Left ventricle myocardium inferior (tissue), 1 donor: ENCODE measurements at places on chromosomes 7 and 10. TPM values are rescaled to one million over a fixed set of nuclear protein-coding genes. Genes with fewer than 3 reads are reported as not detected.

- H3K36me3 ChIP-seq: peaks cover 17% of the 10 kb centered on the region
- peak overlapping the region; percentile 84 for H3K4me3 ChIP-seq
- DNase-seq: no peak
- peaks cover 58% of the 10 kb centered on the region for H3K4me1 ChIP-seq
- no peaks in the 10 kb centered on the region for H3K27me3 ChIP-seq
- H3K27ac ChIP-seq: peak overlapping the region; percentile 100
These were observed 2.3 kb downstream of the DDIT4 start for GRCh38 chr10:72276013-72276387.

DNA sequence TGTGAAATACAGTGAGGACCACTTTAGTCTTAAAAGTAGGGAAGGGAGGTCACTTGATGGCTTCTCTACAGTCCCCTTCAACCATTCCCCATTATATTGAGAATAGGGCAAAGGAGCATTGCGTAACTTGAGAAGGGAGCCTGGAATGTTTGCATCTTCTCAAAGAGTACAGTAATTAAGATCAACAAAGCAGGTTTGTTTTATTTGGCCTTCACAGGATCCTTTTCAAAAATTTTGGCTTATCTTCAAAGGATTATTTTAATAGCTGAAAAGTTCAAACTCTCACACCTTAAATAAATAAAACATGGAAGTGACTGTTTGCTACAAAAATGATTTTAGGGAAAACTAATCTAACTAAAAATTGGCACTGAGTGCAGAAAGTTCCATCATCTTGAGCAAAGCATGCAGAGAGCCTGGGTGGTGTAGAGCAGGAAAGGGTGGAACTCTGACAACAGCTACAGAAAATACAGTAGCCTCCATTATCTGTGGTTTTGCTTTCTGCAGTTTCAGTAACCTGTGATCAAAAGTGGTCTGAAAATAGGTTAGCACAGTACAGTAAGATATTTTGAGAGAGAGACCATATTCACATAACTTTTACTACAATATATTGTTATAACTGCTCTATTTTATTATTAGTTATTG is 214.0 kb downstream of the MDFIC start:
- H3K27me3 ChIP-seq: no peaks in the 10 kb centered on the region
- no peak overlapping the region for H3K4me3 ChIP-seq
- no peaks in the 10 kb centered on the region for H3K36me3 ChIP-seq
- H3K4me1 ChIP-seq: no peaks in the 10 kb centered on the region
- no peak for DNase-seq

DNA sequence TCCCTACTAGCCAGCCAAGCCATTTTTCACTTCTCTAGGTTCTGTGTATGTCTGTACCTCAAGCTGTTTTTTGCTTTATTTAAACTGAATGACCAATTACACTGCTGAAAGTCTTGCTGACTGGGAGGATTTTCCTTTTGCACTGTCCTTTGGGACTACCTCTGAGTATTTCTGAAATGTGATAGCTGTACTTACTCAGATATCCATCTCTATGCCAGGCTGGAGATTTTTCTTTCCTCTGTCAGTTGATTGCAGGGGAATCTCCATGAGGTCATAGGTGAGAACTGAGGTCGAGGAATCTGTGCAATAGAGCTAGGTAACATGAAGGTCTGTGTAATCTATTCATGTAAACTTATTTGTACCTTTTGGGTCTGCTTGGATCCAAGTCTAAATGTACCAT is 38.9 kb upstream of the ANKRD1 start:
- H3K4me3 ChIP-seq: no peak overlapping the region
- H3K36me3 ChIP-seq: no peaks in the 10 kb centered on the region
- no peak for DNase-seq
- peak overlapping the region; percentile 11 for H3K27ac ChIP-seq
- peaks cover 22% of the 10 kb centered on the region for H3K4me1 ChIP-seq

Gene CLDN3
- total RNA-seq: not detected

DNA sequence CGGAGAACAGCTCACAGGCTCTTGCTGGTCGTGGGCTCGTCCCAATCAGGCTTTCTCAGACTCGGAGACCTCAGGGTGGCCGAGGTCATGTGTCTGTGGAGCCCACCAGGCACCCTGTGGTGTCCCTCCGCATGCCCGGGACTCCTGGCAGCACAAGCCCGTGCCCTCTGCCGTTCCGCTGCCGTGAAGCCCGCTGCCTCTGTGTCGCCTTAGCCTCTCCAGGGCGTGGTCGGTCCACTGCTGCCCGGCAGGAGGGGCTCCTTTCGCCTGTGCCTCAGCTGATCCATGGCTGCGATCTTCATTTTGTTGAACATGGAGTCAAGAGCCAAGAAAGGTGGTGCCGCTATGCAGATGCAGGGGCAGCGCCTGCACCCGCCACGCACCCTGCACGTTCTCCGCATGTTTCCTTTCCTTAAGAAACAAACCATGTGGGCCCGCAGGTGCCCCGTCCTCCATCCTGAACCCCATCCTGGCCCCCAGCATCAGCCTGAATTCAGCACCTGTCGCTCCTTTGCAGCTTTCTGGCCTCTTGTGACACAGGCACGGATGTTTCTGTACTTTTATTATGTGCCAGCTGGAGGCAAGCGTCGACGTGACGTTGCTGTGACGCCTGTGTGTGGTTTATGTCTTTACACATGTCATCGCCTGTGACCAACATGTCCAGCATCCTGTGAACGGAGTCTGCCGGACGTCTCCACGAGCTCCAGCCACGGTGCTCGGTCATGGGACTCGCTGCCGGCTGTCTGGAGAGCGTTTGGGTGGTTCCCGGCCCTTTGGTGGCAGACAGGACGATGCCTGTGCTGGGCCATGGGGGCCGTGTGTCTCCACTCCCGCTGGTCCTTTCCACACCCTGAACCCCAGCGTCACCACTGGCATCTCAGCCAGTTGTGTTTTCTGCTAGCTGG is 69.9 kb downstream of the NKX6-2 start:
- no peak overlapping the region for H3K27ac ChIP-seq
- no peaks in the 10 kb centered on the region for H3K4me1 ChIP-seq
- H3K27me3 ChIP-seq: no peaks in the 10 kb centered on the region
- peaks cover 39% of the 10 kb centered on the region for H3K36me3 ChIP-seq
- H3K4me3 ChIP-seq: no peak overlapping the region
- DNase-seq: peak; percentile 5

Gene PNLIPRP3
- total RNA-seq: not detected

DNA sequence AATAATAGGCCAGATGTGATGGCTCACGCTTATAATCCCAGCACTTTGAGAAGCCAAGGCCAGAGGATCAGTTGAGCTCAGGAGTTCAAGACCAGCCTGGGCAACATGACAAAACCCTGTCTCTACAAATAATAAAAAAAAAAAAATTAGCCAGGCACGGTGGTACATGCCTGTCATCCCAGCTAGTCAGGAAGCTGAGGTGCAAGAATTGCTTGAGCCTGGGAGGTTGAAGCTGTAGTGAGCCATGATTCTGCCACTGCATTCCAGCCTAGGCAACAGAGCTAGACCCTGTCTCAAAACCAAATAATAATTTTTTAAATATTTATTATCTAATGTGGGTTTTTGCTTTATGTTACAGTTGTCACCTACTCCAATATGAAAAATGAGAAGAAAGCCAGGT is 178.9 kb downstream of the ADK start:
- H3K36me3 ChIP-seq: no peaks in the 10 kb centered on the region
- H3K27me3 ChIP-seq: no peaks in the 10 kb centered on the region
- DNase-seq: no peak
- H3K4me3 ChIP-seq: no peak overlapping the region
- H3K27ac ChIP-seq: no peak overlapping the region

Gene SEC31B
- 8.8 TPM for total RNA-seq

Gene CCAR1
- 27.5 TPM for total RNA-seq

Gene HOXA3
- not detected for total RNA-seq

DNA sequence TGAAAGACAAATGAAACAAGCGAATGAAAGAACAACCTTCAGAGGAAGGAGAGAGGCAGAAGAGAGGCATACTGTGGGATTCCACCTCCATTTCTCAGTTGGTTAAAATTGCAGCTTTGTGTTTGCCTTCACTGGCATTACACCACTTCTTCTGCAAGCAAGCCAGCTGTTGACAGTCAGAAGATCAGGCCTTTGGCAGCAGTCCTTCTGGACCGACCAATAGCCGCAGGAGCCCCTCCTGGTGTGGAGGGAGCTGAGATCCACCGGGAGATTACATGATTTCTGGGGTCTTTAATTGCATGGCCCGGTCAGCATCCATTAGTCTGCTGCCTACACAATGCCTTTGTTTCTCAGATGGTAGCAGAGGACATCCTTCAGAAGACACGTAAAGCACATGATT is 206.7 kb downstream of the ADAM12 start:
- no peak overlapping the region for H3K4me3 ChIP-seq
- peaks cover 18% of the 10 kb centered on the region for H3K27me3 ChIP-seq
- H3K4me1 ChIP-seq: no peaks in the 10 kb centered on the region
- no peaks in the 10 kb centered on the region for H3K36me3 ChIP-seq
- DNase-seq: no peak

GRCh38 chr7:85734823-85735222 is 548.0 kb upstream of the SEMA3D start:
- no peak for DNase-seq
- no peak overlapping the region for H3K4me3 ChIP-seq
- no peaks in the 10 kb centered on the region for H3K36me3 ChIP-seq

Gene NPC1L1
- 0.19 TPM for total RNA-seq

Gene PKD2L1
- not detected for total RNA-seq

DNA sequence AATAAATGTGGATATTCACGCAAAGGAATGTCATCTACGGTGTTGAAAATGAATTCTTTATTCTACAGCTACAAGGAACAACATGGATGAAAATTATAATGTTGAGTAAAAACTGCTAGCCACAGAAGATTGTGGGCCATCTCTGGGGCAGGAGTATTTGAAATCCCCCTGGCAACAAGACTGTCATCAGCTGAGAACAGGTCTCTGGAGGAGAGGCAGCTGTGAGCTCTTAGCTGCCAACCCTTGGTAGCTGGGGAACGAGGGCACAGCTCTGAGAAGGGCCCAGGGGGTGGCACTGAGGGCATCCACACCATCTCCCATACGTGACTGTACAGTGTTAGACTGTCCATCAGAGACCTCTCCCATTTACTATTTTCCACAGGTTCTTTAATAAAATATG is 340.1 kb upstream of the MGMT start:
- no peaks in the 10 kb centered on the region for H3K36me3 ChIP-seq
- H3K4me1 ChIP-seq: peaks cover 5% of the 10 kb centered on the region

Gene FEZF1
- total RNA-seq: not detected

DNA sequence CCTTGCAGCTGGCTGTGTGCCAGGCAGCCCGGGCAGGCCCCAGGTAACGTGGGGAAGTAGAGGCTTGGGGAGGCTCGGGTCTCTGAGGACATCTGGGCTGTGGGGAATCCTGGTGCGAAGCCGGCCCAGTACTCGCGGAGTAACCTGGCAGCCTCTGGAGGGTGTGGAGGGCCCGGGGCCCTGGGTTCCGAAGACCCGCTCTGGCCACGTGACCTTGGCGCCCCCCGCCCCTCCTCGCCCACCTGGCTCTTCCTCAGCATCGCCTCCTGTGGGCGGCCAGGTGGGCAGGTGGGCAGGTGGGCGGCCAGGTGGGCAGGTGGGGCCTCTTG is 143.1 kb downstream of the WDR37 start:
- H3K27me3 ChIP-seq: peaks cover 60% of the 10 kb centered on the region
- no peaks in the 10 kb centered on the region for H3K36me3 ChIP-seq

Gene CYP3A7
- not detected for total RNA-seq

DNA sequence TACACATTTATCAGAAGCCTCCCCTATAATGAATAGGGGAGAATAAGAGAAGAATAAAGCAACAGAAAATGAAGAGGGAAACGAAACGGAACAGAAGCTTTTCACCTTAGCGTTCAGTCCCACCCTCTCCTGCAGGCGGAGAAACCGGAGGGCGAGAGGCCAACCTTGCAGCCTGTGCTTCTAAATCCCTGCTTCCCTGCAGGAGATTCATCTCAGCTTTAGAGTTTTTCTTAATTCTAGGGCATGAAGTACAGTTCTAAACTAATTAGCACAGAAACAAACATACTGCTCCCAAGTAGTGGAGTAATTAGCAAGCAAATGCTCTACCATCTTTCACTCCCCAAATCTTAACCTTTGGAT is 107.2 kb downstream of the CUBN start:
- no peaks in the 10 kb centered on the region for H3K27me3 ChIP-seq
- peaks cover 45% of the 10 kb centered on the region for H3K4me1 ChIP-seq

DNA sequence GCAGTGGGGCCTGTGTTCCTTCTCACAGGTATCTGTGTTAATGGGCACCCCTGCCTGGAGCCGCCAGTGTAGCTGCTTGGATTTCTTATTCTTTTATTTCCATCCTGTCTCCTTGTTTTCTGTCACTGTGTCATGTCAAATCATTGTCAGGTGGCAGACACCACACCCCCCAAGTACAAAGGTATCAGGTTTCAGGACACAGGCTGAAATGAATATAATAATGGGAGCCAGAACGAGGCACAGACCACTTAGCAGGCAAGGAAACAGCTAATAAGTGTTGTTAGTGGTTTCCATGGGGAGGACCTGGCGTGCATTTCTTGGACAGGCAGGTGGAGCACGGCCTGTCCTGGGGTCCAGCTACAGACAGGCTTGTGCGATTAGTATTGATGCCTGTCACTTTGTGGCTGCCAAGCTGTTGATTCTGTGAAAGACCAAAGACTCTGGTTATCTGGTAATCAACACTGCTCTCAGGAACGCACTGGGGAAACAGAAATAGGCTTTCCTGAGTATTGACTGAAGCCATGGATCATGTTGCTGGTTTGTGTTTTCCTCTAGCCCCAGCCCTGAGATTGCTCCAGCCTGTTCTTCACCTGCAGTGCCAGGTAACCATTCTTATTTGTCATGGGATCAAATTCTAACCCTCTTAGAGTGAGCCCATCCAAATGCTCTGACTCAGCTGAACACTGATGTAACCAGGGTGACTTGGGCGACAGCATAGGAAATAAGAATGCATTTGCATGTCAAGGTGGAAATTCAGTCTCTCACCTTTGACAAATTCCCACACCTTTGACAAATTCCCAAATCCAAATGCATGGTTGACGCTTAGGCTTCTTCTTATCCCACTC is 1002.0 kb downstream of the LRMDA start:
- peaks cover 89% of the 10 kb centered on the region for H3K4me1 ChIP-seq
- H3K4me3 ChIP-seq: peak overlapping the region; percentile 18
- peak; percentile 72 for DNase-seq
- H3K36me3 ChIP-seq: no peaks in the 10 kb centered on the region

Gene GHRHR
- not detected for total RNA-seq

DNA sequence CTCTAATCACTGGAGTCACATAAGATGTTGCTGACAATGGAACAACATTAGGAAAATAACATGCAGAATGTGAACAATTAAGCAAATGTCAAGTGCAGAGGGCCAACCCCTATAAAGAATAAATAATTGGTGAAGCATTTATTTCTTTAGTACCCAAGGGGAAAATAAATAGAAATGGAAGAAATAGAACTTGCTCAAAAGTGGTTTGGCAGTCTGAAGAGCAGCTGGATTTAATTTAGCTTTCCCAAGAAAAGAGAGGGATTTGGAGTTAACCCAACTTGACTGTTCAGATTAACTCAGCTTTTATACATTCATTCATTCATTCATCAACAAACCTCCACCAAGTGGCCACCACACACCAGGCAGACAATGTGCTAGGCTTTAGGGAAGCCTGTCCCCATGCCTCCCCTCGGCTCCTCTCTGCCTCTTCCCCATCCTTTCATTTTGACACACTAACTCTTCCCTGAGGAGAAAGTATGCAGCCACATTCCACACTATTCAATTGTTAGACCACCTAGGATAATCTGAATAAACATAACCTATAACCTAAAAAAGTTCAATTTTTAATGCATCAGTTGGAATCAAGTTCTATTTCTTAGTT is 295.5 kb downstream of the AHR start:
- no peaks in the 10 kb centered on the region for H3K4me1 ChIP-seq
- no peaks in the 10 kb centered on the region for H3K27me3 ChIP-seq
- no peak overlapping the region for H3K4me3 ChIP-seq
- H3K27ac ChIP-seq: no peak overlapping the region
- no peak for DNase-seq

GRCh38 chr7:130290745-130291144 is 2.2 kb upstream of the CPA4 start:
- no peak overlapping the region for H3K4me3 ChIP-seq
- H3K4me1 ChIP-seq: no peaks in the 10 kb centered on the region
- H3K27me3 ChIP-seq: no peaks in the 10 kb centered on the region
- no peaks in the 10 kb centered on the region for H3K36me3 ChIP-seq
- no peak overlapping the region for H3K27ac ChIP-seq
